AG09309 (cell line): ENCODE measurements at places on chromosomes 3 and 15.

- no peak for DNase-seq
These were observed 8.4 kb downstream of the NBEAL2 start for GRCh38 chr3:46987743-46988401.

DNA sequence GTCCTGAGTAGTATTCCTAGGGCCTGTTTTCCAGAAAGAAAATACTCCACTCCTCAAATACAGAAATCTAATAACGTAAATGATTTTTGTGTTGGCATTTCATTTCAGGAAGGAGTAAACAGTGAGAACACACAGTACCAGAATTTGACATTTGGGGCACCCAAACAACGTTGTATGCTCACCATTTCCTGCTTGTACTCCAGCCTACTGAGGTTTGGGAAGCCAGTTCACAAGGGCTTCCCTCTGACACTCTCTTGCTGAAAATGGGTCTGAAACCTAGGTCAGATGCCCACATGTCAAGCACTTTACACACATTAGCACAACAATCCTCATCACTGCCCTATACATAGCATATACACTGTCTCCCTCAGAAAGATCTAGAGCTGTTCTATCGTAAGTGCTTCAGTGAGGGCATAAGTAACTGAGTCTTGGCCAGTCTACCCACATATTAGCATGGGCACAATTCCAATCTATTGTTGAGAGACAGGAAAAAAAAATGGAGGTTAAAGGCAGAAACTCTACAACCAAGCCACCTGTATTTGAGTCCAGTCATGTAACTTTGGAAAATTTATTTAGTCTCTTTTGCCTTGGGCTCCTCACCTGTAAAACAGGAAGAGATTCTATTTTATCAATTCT, 43.5 kb upstream of the RSL24D1 start:
- no peak for DNase-seq

- DNase-seq = no peak
These were observed 103.7 kb downstream of the AQP9 start for GRCh38 chr15:58241872-58242271.

- no peak for DNase-seq
These were observed 12.7 kb upstream of the DIPK2A start for GRCh38 chr3:143958966-143959365.

- no peak for DNase-seq
These were observed 379.5 kb upstream of the DPH6 start for GRCh38 chr15:35925275-35926006.

- DNase-seq = no peak
These were observed 101.3 kb downstream of the UBE2E2 start for GRCh38 chr3:23304424-23304823.

DNA sequence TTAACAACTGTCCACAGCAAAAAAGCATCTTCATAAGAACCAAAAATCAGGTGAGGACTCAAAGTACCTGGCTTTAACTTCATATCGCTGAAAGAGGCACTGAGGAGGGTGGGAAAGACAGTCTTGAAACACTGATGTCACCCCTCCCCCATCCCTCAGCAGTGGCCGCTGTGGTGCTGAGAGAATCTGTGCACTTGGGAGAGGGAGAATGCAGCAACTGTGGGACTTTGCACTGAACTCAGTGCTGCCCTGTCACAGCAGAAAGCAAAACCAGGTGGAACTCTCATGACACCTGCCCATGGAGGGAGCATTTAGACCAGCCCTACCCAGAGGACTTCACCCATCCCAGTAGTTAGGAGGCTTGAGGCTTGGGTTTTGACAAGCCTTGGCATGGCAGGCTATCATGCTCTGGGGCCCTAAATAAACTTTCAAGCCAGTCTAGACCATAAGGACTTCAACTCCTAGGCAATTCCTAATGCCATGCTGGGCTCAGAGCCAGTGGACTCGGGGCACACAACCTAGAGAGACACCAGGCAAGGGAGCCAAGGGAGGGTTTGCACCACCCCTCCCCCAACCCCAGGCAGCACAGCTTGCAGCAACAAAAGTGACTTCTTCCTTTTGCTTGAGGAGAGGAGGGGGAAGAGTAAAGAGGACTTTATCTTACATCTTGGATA, 6.1 kb upstream of the ZSCAN2 start:
- no peak for DNase-seq

DNA sequence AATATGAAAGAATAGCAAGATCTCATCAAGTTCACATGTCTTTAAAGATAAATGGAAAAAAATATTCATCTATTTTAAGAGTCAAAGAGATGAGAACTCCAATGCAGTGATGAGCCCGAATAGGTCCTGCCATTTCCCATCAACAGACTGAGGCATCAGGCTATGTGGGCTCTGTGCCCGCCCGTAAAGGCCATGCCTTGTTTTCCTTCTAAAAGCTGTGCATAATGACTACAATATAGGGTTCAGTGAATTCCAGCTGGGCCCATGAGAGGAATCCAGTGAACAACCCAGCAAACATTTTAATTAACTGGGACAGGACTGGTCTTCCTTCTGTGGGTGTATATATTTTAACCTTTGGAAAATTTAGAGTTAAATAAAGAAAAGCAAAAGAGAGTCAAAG, 44.6 kb downstream of the RASGRP1 start:
- no peak for DNase-seq

- no peak for DNase-seq
These were observed 39.2 kb upstream of the BCL2A1 start for GRCh38 chr15:80010131-80010673.

GRCh38 chr3:172113710-172114109, 74.3 kb downstream of the FNDC3B start:
- no peak for DNase-seq

DNA sequence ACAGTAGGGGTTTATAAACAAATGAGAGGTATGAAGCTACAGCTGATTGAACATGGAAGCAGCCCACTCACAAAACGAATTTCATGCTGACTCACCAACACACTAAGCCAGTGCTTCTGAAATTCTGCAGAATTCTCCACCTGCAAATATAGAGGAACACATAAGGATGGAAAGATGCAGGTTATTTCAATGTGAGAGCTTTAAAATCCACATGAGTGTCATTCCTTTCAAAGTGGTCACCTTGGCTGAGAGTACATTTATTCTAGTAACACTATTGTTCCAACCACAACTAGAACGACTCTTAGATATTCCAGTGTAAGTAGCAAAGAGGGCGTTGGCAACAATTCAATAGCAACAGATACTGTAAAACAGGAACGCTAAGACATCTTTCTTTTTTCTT, 189.9 kb upstream of the TSC22D2 start:
- no peak for DNase-seq

DNA sequence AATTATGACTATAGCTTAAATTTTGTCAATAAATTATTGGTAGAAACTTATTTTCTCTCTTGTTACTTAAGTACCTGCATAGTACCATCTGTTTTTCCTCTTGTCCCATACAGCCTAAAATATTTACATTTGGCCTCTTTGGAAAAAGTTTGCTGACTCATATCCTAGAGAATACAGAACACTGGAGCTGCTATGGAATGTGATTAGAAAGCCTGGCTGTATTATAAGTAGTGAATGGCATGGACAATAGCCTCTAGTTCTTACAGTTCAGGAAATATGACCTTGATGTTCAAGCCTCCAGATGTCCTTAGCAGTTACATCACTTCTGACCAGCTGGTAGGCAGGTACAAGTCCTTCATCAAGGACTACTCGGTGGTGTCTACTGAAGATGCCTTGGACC, 28.3 kb downstream of the ST8SIA2 start:
- no peak for DNase-seq

DNA sequence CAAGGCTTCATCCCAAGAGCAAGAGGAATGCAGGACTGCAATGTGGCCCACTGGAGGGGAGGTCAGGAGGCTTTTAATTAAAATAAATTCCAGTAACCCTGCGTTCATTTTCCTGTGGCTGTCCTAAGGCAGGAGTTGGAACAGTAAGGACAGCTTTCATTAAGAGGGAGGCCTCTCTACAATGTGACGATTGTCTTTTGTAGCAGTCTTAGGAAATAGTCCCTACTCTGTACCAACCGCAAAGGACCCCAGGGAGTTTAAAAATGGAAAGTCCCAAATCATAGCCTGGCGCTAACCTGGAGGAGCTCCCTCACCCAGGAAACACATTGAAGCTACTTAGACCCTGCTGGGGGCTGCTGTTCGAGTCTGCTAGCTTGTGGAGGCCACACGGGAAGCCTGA, 62.8 kb downstream of the SYNM start:
- no peak for DNase-seq

DNA sequence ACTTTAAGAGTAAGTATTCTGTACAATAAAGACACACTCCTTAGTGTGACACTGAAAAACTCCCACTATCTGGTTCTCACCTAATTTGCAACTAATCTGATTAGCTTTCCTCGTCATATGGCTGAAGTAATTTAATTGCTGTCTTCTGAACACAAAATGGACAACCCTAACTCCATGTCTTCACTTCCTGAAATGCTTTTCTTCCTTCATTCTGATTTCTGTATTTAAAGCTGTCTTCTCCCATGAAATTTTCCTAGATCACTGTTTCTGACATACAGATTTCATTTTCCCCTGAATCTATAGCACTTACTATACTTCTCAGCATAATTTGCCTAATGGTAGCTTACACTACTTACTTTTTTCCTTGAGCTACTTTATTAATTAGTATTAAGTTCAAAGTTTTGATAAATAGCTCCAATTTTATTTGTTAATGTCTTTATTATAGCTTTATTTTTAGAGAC, 6.3 kb downstream of the CCPG1 start:
- no peak for DNase-seq

DNA sequence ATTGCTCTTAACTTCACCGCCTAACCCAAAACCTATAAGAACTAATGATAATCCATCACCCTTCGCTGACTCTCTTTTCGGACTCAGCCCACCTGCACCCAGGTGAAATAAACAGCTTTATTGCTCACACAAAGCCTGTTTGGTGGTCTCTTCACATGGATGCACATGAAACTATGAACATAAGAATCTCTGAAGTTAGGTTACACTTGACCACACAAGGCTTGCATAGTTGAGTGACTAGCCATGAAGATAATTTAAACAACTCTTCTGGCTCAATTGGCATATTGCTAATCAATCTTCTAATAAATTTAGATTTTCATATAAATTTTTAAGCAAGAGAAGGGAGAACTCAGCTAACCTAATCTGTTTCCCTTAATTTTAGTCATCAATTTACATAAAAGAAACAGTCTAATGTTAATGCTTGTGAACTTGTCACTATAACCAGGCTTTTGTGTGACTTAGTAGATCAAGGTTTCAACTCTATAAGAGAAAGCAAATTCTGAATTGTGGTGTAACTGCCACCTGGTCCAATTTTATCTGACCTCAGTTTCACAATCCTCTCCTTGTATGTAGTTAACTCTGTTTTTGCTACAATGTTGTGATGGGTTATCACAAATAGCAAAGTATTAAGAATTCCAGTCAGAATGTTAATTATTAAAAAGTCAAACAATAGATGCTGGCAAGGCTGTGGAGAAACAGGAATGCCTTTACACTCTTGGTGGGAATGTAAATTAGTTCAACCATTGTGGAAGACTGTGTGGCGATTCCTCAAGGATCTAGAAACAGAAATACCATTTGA, 82.0 kb downstream of the HHLA2 start:
- DNase-seq = no peak

- no peak for DNase-seq
These were observed 755.3 kb downstream of the ROBO1 start for GRCh38 chr3:79012530-79012913.

DNA sequence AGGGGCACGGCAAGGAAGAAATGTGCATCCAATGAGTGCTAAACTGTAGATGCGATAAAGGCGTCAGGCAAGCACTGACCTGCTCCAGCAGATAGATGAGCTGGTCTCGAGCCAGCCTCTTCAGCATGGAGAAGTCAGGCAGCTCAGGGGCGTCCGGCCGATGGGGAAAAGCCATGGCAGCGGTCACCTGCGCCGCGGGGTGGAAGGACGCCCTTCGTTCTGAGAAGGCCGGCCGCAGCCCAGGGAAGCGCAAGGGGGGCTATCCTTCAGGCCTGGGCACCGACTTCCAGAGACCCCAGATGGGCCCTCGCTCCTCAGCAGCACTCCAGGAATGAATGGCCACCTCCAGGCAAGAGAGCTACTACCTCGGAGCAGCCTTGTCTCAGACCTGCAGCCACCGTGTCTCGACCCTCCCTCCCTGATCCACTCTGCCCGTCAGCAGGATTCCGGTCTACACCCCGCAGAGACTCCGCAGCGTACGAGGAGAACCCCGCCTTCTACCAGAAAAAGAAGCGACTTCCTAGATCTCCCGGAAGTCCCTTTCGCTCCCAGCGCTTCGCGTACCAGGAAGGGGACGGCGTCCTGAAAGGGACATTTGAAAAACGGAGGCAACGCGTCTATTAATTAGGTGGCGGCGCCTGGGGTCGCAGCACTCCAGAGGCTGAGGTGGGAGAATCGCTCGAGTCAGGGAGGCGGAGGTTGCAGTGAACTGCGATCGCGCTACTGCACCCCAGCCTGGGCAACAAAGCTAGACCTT, at the start of gene VPS33B:
VPS33B (minus strand) TSS at position 520 of the 757 bp plus-strand sequence; CDS start at position 175, 345 bp downstream.
- peak; percentile 20 for DNase-seq

DNA sequence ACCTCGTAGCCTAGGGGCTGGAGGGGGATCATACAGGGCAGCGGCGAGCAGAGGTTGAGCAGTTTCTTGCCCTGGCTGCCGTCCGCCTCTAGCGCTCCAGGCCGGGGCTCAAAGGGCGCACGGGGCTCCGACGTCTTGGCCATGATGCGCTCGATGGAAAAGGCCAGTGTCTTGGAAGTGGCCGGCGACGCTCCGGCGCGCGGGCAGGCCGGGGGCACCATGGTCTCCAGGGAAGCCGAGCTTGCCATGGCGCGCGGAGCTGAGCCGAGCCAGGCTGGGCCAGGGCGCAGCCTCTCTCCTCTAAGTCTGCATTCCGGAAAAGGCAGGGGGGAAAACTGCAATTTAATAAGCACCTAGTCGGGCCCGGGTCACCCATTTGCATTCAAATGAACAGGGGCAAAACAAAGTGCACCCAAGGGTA, 719 bp downstream of the FEZF2 start:
- no peak for DNase-seq

- no peak for DNase-seq
These were observed 152.8 kb downstream of the DNAJB8 start for GRCh38 chr3:128313935-128314334.

- DNase-seq = no peak
These were observed 204.3 kb downstream of the BBX start for GRCh38 chr3:107727102-107727501.

DNA sequence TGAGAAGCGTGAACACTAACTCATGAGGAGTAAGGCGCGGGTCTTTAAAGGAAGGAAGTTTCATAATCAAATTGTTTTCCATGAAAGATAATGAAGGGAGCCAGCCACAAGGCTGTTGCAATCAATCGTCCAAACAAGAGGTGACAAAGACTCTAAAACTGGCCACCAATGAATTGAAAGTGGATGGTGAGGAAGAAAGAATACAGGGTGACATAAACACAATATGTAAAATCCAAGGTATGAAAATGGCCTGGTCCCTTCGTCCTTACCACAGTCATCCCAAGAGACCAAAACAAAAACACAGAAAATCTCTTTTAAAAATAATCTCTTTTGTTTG, 12.0 kb downstream of the CD86 start:
- DNase-seq = no peak

GRCh38 chr3:95134693-95135413, 1072.0 kb downstream of the NSUN3 start:
- DNase-seq = no peak

- DNase-seq = no peak
These were observed at the start of gene HDC for GRCh38 chr15:50265620-50266019. HDC (minus strand) TSS chr15:50265726; CDS start chr15:50265623, 103 bp downstream.
